Stimulated activated CD8-positive, alpha-beta memory T cell treated with anti-CD3 and anti-CD28 coated beads, Interleukin-7, amount 100 ng/mL, for 1 hour (primary cell): ENCODE measurements at places on chromosomes 1 and 21.
A peak's percentile ranks its signal among the peaks of the same experiment; 100 is the strongest.

DNA sequence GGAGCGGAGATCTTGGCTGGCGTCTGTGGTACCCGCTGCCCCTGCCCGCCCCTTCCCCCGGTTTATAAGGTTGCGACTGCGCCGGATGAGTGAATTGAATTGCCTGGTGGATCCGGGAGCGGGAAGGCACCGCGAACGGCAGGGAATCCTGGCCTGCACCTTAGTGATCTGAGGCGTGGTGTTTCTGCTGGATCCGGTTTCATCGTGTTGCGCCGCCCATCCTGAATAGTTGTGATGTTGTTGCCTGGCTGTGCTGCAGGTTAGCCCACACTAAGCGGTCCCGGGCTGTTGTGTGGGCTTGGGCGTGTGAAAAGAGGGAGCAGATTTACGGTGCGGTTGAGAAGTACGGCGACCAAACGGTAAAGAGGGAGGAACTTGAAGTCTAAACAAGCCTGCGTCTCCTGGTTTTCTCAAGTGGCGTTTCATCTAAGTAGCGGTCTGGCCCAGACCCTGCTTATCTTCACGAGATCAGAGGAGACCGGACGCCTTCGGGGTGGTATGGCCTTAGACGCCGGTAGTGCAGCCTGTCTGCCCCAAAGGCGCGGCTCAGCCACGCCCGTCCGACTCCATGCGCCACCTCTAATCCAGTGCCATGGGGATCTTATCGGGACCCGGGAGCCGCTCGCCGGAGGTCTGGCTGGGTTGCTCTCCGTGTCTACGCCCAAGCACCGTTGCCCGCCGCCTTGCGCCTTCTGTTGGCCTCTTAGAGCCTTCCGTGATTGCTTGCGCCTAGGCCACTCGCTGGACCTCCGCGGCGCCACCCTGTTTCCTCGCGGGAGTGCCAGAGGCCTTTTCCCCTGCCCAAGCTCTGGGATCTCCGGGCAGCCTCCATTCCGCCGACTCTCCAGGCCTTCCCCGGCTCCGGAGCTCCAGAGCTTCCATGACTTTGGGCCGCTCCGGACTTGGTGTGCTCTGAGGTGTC, 87.5 kb upstream of the RHOU start:
- no peak for DNase-seq

DNA sequence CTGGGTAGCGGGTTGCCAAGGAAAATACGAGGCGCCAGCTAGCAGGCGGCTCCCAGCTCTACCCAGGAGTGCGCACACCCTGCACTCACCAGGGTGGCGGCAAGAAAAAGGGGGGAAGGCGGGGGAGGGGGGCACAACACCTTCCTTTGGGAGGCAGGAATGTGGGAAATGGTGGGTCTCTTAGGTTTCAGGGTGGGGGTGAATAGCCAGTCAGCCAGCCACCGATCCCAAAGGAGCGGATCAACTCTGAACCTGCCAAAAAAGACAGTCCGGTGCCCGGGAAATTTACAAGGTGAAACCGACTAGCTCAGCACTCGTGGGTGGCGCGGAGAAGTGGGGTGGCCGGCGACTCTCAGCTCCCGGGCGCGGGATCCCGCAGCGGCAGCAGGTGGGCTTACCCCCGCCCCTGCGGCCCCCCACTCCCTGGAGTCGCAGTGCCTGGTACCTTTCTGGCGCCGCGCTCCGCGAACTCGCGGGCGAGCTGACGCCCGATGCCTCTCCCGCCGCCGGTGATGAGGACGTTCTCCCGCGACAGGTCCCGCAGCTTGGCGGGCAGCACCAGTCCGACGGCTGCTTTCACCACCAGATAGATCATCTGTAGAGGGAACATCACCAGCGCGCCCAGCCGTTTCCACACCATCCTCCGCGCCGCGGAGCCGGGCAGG, 1.2 kb downstream of the DHRS3 start:
- DNase-seq: no peak

DNA sequence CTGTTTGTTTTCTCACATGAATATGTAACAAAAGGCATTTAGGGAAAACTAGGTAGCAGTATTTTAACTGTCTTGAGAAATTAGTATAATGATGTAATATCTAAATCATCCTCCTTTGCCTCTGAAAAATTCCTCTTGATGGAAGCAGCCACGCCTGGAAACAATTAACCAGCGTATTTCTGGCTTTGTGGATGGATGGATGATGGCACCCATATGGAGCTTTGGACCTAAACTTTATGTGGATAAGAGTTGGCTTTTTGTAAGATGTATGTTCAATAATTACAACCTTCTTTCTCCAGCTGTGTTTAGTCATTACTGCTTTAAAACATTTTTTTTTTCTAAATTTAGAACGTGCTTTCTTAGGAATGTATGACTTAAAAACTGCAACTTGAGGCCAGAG, 12.7 kb downstream of the CDCA8 start:
- no peak for DNase-seq

GRCh38 chr1:157103268-157103667, 3.7 kb upstream of the ETV3L start:
- DNase-seq: no peak

- DNase-seq: peak; percentile 51
These were observed at the start of gene NVL for GRCh38 chr1:224329842-224330753. NVL (minus strand) TSS chr1:224330172; CDS start chr1:224330127, 45 bp downstream.

DNA sequence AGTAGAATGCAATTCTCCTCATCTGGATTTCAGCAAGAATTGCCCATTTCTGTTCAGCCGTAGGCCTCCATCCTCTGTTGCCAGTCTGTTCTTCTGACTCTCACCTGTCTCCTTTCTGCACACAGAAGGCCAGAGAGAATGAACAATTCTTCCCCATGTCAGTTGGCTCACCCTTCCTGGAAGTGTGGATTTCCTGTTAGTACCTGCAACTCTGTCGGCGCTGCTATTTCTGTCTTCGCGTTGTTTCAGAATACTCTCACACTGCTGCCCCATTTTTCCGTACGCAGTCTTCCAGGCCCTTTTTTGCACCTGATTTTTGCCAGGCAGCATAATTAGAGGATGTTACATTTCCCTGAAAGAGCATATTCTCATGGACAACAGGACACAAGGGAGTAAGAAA, 200.7 kb downstream of the FGGY start:
- DNase-seq: no peak

GRCh38 chr1:57546549-57547330, 122.9 kb upstream of the DAB1 start:
- no peak for DNase-seq

GRCh38 chr1:193462629-193463320, 276.4 kb upstream of the B3GALT2 start:
- no peak for DNase-seq

- DNase-seq: no peak
These were observed 104.4 kb downstream of the PIK3R3 start for GRCh38 chr1:46027788-46028573.

DNA sequence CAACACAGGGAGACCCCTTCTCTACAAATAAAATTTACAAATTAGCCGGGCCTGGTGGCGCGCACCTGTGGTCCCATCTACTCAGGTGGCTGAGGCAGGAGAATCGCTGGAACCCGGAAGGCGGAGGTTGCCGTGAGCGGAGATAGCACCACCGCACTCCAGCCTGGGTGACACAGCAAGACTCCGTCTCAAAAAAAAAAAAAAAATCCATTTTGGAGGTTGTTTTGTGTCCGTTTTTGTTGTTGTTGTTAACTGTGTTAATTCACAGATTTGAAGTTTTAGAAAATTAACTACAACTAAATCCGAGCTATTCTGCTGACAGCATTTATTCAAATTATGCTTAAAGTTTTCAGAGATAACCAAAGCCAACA, 618 bp downstream of the CLCC1 start:
- DNase-seq: no peak

GRCh38 chr1:32962248-32962896, 2.2 kb downstream of the RNF19B start:
- DNase-seq: no peak

DNA sequence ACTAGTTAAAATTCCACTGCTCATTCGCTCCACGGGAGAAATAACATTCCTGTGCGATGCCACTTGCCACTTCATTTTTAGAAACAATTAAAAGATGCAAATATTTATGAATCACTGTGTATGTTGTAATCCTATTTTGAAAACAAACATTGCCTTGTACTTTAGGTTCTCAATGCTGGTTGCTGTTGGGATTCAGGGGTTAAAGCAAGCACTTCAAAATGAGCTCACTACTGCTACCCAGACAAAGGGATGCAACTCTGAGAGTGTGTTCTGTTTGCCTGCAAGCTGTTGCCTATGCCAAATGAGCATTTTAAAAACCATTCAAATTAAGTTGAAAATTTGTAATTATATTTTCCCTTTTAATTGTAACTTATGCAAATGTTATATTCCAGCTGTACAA, 87.5 kb downstream of the RWDD3 start:
- DNase-seq: no peak

GRCh38 chr1:99365141-99365540, 100.8 kb downstream of the PLPPR4 start:
- no peak for DNase-seq

DNA sequence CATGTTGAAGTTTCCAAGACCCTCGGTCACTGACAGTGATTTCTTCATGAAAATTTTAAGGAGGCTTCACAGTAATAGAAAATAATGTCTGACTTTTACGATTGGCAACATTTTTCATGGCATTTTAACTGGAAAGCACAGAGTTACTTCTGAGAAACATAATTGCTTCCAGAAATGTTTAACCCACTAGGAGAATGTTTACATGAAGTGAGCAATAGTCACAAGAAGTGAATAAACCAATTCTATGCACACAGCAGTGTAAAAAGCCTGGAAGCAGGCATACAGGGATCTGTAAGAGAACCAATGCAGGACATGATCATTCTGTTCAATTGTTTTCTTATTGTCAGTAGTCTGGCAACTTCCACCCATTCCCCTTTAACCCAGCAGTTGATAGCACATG, 316.2 kb upstream of the CXADR start:
- no peak for DNase-seq

DNA sequence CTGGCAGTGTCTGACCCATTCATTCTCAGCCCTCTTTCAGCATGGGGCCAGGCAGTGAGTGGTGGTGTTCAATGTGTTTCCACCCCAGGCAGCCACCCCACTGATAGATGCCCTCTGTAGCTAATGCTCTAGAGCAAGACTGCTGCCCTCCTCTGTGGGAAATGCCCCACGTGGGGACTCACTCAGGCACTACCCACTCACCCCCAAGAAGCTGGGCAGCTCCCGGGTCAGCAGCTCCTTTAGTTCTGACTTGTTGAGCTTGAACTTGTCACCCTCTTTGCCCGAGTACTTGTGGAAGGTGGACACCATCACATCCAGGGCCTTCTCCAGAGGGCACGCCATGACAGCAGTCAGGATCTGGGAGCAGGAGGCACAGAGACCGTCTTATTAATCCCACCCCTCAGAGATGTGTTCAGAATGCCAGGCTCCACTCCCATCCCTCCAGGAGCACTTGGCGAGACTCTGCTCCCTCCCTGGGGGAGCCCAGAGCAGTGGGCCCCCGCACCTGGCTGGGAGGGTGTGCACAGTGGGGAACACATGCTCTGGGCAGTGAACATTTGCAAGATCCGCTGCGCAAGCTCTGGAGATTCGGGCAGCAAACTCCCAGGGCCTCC, 1.0 kb downstream of the S100A4 start:
- no peak for DNase-seq

DNA sequence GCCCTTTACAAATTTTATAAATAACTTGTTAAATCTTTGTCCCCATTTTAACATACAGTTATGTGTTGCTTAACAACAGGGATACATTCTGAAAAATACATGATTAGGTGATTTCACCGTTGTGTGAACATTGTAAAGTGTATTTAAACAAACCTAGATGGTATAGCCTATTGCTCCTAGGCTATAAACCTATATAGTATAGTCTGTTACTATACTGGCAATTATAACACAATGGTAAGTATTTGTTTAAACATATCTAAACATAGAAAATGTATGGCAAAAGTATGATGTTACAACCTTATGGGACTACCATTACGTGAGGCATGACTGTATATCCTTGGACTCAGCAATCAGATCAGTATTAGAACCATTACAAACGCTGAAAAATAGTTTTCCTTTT, 36.6 kb downstream of the GATAD2B start:
- DNase-seq: no peak

- DNase-seq: no peak
These were observed 114.4 kb downstream of the PRDM16 start for GRCh38 chr1:3183411-3183810.

DNA sequence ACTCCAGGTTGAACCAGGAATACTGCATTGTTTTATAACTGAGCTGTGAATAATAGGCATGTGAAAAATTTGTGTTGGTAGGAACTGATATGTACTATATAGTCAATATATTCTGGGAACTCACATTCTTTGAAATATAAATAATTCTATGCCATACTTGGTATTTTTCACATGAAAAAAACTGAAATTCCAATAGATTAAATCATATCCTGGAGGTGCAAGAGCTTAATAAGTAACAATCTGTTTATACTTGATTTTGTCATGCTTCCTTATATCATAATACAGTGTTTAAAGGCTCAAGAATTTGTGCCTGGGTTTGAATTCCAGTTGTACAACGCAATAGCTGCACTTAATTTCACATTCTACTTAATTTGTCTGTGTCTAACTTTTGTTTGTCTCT, 387.0 kb downstream of the USP25 start:
- DNase-seq: no peak

DNA sequence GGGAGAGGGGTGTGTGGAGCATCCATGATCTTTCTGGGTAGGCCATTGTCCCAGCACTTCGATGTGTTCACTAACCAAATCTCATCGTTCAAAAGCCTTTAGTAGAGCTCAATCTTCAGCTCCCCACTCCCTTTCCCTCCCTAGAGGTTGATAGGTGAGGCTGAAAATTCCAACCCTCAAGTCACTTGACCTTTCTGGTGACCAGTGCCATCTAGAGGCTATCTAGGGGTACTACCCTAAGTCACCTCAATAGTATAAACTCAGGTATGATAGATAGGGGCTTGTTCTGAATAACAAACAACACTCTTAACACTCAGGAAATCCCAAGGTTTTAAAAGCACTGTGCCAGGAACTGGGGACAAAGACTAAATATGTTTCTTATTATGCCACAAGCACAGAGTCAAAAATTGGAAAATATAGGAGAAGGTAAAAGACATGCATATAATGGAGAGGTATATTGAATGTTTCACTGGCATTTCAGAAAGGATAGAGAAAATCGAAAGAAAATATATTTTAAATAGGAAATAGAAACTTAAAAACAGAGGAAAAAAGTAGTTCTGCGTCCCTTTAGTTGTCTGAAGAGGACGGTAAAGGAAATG, 42.9 kb upstream of the CD53 start:
- DNase-seq: no peak

DNA sequence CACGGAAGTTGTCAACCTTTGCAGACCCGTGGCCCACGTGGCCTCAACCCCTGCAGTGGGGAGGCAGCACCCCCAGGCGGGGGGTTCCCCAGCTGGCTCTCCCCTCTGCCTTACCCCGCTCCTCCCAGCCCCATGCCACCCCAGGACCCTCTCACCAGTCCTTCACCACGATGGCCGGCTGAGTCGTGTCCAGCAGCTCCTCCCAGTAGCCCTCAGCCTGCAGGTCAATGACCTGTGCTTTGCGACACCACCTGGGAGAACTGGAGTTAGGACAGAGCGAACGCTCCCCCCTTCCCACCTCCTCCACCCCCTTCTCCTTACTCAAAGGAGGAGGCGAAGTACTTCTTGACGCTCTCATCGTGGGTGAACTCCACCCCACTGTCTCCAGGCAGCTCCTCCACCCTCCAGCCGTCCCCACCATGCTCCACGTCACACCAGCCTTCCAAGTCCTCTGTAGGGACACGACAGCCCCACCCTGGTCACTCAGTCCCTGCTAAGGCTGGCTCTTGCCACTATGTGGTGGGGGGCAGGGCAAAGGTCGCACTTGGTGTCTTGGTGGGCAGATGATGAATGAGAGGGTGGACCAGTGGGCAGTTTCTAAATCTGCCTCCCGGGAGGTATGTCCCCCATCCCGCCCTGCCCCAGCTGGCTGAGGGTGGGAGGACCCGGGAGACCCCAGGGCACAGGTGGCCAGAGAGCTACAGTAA, 4.5 kb downstream of the FBXO2 start:
- DNase-seq: no peak
